ENCODE measurements at places on chromosomes 11 and 22. TPM values are rescaled to one million over a fixed set of nuclear protein-coding genes. Genes with fewer than 3 reads are reported as not detected.

DNA sequence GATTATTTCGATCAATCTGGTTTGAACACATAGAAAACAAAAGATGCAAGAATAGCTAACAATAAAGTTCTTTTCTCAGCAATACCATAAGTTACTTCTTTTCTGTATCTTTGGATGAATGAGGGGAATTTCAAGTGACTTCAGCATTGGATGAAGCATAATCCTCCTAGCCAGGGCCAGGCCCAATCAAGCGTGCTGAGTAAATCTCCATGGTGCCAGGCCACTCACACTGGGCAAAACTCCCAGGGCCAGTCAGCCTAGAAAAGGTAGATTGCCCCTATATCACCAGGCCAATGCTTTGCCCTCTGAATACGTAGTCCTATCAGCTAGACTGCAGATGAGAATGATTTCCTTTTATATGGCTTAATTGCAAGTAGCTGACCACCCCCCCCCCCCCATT lies 6.0 kb downstream of the CNTF start:
- DNase-seq, result no peak

GRCh38 chr11:17774232-17775034 lies 39.9 kb downstream of the KCNC1 start:
- no peak for DNase-seq

DNA sequence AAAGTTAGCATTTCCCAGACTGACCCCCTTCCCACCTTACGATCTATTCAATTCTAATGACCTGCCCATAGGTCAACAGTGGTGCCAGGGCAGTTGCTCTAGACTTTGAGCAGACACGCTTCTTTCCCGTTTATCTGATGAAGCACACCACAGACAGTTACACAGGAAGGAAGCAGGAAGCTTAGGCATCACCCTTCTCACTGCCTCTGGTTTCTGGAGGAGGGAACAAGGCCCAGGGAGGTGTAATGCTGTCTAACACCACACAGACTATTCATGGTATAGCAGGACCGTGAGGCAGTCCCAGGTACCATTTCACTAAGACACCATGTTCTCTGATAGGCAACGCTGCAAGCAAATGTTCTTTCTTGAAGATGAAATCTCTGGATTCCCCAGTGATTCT lies 279.4 kb downstream of the NTM start:
- DNase-seq, result no peak

DNA sequence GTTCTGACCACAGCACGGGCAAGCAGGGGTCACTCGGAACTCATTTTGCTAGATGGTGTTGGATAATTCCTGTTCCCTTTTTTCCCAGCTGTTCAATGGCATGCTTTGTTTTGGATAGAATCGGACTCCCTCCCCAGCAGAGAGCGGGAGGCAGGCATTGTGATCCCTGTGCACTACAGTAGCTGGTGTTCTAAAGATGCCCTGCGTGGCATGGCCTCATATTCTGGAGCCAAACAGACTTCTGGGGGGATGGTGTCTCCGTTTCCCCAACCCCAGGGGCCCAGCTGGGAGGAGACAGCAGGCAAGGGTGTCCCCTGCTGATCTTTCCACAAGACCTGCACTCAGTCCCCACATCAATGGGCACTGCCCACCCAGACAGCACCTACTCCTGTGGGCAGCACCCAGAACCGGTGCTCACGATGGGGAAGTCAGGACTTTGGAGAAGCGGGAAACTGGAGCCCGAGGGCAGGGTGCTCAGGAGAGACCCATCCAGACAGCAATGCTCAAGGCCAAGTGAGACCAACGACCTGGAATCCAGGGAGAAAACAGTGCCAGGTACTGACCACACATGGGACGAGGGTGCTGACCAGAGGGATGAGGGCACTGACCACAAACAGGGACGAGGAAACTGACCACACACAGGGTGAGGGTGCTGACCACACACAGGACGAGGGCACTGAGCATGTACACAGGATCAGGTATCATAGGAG lies 934.9 kb downstream of the BRD1 start:
- no peak for DNase-seq

GRCh38 chr22:29503811-29504372 lies 23.9 kb downstream of the NEFH start:
- no peak for DNase-seq

DNA sequence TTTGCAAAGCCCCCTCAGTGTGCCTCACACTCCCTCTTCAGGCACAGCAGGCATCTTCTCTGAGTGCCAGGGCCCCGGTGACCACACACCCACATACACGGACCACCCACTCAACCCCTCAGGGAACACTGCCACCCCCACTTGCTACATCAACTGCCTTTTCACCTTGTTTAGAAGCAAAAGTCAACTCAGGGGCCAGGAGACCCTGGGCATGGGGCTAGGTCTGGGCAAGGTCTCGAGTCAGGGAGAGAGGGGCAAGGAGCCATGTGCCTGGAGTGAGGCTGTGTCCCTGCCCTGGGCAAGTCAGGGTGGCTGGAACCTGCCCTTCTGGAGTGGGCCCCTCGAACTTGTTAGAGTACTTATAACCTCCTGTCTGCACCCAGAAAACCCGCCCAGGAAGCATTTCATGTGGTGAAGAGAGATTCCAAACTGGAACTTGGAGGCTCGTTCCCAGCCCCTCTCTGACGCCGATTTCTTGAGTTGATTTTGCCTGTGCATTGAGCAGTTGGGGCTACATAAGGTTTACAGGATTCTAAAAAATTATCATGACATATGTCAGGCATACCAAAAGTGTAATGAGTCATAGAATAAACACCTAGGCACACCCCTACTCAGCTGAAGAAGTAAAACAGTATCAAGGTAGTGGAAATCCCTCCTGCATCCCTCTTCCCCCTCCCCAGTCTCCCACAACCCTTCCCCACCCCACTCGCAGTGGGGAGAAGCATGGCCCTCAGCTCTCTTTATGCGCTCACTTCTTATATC lies 74.3 kb downstream of the MYEOV start:
- DNase-seq, result no peak

DNA sequence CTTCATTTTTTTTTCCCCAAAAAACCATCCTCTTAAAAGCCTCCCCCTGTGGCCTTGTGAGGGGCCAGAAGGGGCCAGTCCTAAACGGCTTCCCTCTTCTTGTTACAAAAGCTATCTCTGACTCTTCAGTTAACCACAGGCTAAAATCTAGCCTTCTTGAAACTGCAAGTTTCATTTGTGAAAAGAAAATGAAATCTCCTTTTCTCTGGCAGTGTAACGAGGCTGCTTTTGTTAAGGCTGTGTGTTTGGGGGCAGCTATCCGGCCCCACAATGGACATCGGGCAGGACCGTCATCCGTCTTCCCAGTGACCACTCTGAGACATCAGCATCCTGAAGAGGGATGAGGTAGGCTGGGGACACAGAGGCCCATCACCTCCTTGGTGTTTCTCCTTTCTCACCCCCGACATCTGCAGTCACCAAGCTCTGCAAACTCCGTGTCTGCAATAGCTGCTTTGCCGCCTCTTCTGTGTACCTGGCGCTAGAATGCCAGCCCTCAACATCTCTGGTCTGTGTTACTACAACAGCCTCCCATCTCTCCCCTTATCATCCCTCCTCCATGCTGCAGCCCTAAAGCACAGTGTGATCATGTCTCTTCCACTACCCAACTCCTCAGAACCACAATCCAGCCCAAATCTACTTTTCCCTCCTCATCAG lies 94.0 kb downstream of the RCN1 start:
- DNase-seq, result no peak

- no peak for DNase-seq
These were observed 20.8 kb upstream of the DLAT start for GRCh38 chr11:112004389-112004788.

- no peak for DNase-seq
These were observed at the start of gene APOL4 for GRCh38 chr22:36201630-36202319. TSS of gene APOL4 (minus strand) at chr22:36201809. CDS start at chr22:36201734, 75 bp downstream.

GRCh38 chr11:78405805-78406204 lies 11.8 kb downstream of the GAB2 start:
- no peak for DNase-seq

The LARGE1 gene
- polyA plus RNA-seq, result 26.6 TPM

The C22orf15 gene
- 2.2 TPM for polyA plus RNA-seq

The OR56A1 gene
- polyA plus RNA-seq, result not detected

The OR10A2 gene
- not detected for polyA plus RNA-seq

The ASCL2 gene
- polyA plus RNA-seq, result 2.0 TPM

The GAS2L1 gene
- polyA plus RNA-seq, result 5.6 TPM

The BARX2 gene
- polyA plus RNA-seq, result 0.74 TPM
